ENCODE measurements at places on chromosomes 2 and 18.

GRCh38 chr2:36562240-36562639 is 35.7 kb downstream of the FEZ2 start:
- DNase-seq = no peak

DNA sequence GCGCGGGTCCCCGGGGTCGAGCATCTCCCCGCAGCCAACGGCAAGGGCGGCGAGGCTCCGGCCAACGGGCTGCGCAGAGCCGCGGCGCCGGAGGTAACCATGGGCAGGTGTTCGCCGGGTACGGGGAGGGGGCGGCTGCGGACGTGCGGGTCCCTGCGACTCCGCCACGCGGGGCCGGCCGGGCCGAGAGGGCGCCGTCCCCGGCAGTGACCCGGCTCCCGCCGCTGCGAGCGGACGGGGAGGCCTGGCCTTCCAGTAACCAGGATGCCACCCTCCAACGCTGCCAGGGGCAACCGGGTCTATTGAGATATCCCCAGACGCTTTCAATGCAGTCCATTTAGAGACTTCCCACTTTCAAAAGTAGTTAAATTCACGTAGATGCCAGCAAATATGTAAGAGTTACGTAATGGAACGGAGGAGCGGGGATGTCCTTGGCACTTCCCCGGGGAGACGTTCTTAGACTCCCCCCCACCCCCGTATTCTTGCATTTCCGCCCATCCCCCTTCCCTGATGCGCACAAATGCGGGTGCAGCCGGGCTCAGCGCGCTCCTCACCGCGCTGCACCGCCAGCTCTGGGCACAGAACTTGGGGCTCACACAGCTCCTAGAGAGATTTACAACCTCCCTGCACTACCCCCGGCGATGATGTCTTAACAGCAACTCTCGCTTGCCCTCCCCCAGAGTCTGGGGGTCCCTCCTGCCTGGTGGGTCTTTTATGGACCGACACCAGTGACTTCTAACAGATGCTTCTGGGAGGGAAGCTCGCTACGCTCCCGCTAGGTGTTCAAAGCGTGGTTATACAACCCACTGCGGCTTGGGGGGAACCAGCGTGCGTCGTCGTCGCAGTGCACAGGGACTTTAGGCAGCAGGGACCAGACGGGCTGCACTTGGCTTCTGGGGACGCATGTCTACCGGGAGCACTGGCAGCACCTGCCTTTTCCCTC is 657 bp downstream of the SGPP2 start:
- no peak for DNase-seq

- DNase-seq = no peak
Measured at GRCh38 chr18:58051765-58052460, 7.9 kb downstream of the NEDD4L start.

DNA sequence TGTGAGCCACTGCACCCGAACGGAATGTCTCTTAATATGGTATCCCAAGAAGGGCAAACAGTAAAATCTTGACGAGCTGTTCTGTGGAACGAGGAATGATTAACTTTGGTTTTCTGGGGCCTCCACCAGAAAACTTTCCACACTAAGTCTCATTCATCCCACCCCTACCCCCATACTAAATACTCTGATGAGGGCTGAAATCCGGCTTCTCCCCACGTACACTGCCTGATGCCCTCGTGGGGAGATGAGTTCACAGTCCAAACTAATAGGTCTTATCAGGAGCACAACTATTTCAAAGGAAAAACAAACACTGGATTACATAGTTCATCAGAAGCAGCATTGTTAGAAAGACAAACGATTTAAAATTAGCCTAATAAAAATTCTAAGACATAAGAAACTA is 49.2 kb upstream of the TCF4 start:
- DNase-seq = no peak

DNA sequence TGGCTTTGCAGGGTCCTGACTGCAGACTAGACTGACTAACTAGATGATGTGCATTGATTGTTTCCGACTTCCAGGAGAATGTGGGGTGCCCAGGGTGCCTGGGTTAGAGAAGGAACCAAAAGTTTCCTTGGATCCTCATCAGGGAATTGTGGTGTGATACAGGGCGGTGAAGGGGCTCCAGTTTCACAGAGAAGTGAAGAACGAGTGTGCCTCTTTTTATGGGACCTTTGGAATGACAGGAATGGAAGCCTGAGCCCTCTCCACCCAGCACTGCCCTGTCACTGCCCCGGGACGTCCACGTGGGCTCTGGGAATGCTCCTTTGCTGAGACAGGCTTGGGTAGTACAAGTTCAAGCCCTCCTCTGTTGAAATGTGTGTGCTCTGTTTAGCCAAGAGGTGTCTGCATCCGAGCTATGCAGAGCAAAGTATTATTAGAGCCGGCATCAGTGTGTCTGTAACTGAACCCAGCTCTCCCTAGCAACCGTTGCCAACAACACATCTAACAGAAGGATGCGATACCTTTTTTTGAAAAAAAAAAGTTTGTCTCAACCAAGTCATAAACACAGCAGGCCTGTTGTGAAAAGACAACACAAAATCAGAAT is 183.6 kb downstream of the SMAD7 start:
- no peak for DNase-seq

DNA sequence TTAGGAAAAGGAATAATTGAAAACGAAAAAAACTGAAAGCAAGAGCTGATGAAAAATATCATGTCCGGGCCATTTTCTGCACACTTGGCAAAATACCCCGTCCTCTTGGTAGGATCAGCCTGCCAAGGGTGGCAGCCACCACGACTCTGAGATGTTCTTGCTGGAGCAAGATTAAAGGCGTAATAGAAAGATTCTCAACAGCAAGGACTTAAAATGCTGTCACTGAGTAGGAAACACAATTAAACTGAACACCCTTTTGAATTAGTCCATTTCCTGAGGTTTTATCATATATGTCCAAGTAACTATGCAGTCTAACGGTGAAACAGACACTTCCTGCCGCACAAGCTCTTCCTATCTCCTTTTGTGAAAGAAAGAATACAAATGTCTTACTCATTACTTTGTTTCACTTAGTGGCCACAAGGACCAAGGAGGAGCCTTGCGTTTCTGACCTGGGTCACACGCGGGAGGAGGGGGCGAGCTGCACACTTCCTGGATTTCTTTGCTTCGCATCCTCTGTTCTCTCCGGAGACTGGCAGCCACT is 222.7 kb downstream of the PIEZO2 start:
- no peak for DNase-seq

DNA sequence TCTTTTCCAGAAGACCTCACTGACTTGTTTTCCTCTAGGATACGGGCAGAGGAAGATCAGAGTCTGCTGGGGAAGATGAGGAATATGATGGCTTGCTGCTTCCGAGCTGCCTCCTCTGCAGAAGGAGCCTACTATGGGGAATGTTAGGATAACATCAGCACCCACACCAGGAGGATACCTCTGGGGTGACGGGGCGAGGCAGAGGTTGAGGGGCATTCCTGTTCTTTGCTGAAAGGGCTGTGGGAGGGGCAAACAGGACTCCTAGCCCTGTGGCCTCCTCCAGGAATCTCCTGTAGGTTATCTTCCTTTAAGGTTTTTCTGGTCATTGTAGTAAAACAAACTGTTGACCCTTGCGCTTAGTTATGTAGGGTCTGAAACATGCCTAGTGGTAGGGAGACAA is 102.5 kb downstream of the CRIM1 start:
- DNase-seq = no peak

- DNase-seq = no peak
Measured at GRCh38 chr2:142140434-142140845, 9.6 kb upstream of the LRP1B start.

- no peak for DNase-seq
Measured at GRCh38 chr2:173656086-173656485, 301.4 kb downstream of the CDCA7 start.

- no peak for DNase-seq
Measured at GRCh38 chr2:70212298-70212932, 21.6 kb upstream of the C2orf42 start.

DNA sequence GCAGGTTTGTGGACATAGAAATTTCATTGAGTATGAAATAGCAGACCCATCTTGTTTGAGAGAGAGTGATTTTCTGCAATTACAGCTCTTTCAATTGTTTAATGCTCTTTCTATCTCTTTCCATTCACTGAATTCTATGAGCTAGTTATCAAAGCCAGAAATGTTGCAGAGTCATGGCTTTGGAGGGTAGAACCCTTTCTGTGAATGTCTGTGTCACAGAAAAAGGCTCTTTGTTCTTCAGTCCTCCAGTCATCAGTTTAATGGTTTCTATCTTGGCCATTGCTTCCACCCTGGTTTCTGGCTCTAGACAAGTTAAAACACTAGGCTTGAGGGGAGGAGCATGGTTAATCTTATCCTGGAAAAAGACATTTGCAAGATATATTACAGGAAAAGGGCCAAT is 655.0 kb downstream of the STK39 start:
- DNase-seq = no peak

- DNase-seq = no peak
Measured at GRCh38 chr18:55650363-55650870, 62.4 kb upstream of the TCF4 start.

DNA sequence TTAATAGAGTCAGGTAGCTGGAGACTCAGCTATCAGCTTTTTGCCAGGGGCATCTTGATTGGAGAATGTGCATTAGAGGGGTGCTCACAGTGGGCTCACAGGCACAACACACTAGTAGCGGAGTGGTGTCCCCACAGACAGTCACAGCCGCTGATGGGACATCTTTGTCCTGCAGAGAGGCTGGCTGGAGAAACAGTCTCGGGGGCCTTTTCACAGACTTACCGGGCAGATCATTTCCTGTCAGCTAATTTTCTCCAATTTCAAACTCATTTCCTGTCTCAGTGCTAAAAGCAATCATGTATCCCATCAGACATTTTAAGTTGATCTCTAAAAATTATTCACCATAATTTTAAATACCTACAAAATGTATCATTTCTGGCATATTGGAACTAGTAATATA is 562.6 kb downstream of the DCDC2C start:
- no peak for DNase-seq

DNA sequence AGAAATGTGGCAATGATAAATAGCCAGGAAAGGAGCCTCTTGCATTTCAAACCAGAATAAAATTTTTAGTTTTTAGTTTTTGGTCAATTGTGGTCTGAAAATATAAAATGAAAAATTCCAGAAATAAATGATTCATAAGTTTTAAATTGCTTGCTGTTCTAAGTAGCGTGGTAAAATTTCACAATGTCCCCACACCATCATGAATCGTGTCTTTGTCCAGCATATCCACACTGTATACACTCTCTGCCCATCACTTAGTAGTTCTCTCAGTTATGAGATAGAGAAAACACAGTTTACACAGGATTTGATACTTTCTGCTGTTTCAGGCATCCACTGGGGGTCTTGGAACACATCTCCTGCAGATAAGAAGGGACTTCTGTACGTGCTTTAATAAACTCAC is 783.9 kb downstream of the TSN start:
- no peak for DNase-seq

GRCh38 chr2:127007652-127008051 is 99.3 kb downstream of the BIN1 start:
- no peak for DNase-seq

All from activated CD4-positive, CD25-positive, alpha-beta regulatory T cell treated with anti-CD3 and anti-CD28 coated beads, Interleukin-2, amount 50 U/mL, for 16 hours (primary cell).